ENCODE measurements at places on chromosomes 4 and X. TPM values are rescaled to one million over a fixed set of nuclear protein-coding genes. Genes with fewer than 3 reads are reported as not detected.

- H3K27me3 ChIP-seq: no peaks in the 10 kb centered on the region
- peaks cover 3% of the 10 kb centered on the region for H3K36me3 ChIP-seq
- H3K4me1 ChIP-seq: no peaks in the 10 kb centered on the region
- DNase-seq: no peak
- no peak overlapping the region for H3K4me3 ChIP-seq
- H3K27ac ChIP-seq: no peak overlapping the region
Observed at GRCh38 chr4:188266386-188266785, 127.1 kb downstream of the TRIML1 start.

GRCh38 chr4:87819281-87819919 lies 13.4 kb upstream of the MEPE start:
- DNase-seq: no peak
- peaks cover 12% of the 10 kb centered on the region for H3K27me3 ChIP-seq
- no peak overlapping the region for H3K4me3 ChIP-seq

GRCh38 chr4:133668061-133668851 lies 519.2 kb downstream of the PCDH10 start:
- no peak overlapping the region for H3K27ac ChIP-seq
- no peak for DNase-seq
- H3K4me3 ChIP-seq: no peak overlapping the region

PPEF1 gene
- total RNA-seq: 0.97 TPM

NFKB1 gene
- 151 TPM for total RNA-seq

CCNB3 gene
- 0.50 TPM for total RNA-seq

SPIN3 gene
- total RNA-seq: 14.3 TPM

TMEM35A gene
- total RNA-seq: not detected
